GM23248 (cell line): ENCODE measurements at places on chromosomes 1 and 21.
A peak's percentile ranks its signal among the peaks of the same experiment; 100 is the strongest.

DNA sequence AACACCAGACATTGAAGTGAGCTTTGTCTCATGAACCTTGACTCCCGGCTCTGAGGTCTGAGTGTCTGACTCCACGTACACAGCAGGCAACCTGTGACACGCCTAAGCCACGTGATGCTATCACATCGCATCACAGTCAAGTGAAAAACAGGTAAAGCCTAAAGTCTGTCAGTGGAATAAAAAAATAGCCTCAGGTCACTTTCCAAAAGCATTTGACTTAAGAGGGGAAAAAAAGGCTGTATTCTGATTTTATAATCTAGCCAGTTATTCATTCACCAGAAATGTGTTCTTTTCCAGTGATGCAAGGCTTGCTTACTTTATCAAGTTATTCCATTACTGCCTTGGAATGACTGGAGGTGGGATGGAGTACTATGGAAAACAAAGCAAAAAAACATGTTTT is 163.2 kb upstream of the HMCN1 start:
- DNase-seq = peak; percentile 31

DNA sequence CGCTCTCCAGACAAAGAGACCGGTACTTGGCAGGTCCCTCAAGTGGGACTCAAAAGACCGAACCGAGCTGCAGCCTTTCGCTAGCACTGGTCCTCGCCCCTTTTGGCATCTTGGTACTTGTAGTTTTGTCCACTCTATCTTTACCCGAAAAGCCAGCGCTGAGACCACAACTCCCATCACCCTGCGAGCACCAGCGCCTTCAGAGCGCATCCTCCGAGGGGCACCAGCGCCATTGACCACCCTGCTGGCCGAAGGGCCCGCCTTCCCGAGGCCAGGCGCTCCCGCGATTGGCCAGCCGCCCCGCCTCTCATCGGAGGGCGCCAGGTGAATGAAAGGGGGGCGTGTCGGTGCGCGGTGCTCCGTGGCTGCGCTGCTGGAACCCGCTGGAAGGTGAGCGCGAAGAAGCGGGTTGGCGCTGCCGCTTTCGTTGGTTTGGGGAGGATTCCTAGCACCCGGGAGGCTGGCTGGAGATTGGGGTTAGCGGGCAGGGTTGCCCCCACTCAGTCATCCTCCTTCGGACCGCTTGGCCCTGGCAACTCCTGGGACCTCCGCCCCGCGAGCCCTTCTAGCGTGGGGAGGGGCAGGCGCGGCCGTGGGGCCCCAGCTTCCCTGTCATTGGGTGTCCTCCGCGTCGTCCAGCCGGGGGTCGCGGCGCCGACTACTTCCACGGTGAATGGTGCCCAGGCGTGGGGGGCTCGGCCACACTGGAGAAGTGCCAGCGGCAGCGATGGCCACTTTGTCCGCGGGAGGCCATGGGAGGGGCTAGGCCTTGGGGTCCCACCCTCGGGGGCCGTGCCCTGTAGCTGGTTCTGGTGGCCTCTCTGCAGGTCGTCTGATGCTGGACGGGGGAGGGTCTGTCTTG is at the start of gene ZBTB8B:
Gene ZBTB8B, plus strand, starts transcription at position 357 of the 862 bp plus-strand sequence. CDS start 5,553 bp downstream, outside the sequence.
- DNase-seq = no peak

- DNase-seq = no peak
Measured at GRCh38 chr1:211606914-211607753, 28.2 kb upstream of the SLC30A1 start.

GRCh38 chr1:106698660-106699059 is 357.8 kb upstream of the PRMT6 start:
- peak; percentile 9 for DNase-seq

DNA sequence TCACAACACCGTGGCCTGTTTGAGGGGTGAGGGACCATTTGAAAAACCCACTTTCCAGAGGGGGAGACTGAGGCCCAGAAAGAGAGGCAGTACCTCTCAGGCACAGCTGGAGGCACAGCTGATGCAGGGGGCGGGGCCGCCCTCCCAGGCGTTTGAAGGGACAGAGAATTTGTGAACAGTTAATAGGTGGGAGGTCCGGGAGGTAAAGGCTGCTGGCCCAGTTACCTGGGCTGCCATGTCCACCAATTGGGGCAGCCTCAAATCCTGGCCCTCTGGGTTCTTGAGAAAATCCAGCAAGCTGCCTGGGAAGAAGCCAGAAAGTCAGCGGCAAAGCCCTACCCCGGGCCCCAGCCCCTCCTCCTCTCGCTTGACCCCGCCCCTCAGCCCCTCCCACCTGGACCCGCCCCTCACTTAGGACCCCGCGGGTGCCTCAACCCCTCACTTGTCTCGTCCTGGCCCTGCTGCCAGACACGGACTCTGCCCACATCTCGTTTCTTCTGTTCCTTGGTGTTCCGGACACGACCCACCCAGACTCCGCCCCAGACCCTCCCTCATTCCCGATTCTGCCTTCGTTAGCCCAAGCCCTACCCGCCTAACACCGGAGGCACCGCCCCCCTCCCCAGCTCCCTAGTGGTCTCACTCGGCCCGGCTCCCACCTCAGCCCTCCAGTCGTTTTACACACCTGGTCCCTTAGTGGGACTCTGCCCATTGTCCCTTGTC is 10.8 kb upstream of the AHDC1 start:
- DNase-seq = no peak
